ENCODE measurements at places on chromosomes 3 and 15.

DNA sequence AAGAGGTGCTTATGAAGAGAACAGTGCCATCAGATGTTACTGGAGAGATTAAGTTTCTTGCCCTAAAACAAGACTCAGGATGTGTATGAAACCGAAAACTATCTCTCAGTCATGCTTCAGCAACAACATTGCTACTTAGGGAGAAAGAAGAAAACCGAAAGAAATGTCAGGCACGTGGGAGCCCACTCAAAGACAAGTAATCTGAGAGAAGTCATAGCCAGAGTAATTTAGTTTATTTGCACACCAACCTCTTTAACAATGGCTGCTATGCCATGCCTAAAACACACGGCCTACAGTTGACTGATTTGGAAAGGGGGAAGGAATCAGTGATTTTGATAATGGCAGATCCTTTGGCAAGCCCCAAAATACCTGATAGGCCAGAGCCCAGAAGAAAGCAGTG, 162.9 kb downstream of the TIGIT start:
- no peak for DNase-seq

DNA sequence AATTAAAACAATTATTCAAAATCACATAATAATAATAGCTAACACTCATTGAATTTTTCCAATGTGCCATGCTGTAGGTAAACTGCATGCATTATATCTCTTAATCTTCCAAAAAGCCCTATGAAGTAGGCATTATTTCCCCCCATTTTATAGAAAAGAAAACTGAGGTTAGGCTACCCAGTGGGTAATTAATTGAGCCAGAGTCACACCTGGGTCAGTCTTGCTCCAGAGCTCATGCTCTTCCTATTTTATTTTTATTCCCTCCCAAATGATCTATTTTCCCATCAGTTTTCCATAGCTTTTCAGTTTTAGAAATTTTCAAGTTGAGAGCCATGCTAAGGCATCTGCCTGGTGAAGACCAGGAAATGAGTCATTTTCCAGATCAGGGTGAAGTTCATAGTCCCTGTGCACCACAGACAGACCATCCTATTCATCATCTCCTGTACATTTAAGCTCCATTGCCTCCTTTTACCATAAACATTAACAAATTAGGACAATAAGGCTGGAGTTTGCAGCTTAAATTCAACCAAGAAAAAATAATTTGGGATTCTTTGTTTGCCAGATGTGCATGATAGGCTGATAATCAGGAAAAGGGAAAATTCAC, 417.3 kb downstream of the OTOL1 start:
- no peak for DNase-seq

DNA sequence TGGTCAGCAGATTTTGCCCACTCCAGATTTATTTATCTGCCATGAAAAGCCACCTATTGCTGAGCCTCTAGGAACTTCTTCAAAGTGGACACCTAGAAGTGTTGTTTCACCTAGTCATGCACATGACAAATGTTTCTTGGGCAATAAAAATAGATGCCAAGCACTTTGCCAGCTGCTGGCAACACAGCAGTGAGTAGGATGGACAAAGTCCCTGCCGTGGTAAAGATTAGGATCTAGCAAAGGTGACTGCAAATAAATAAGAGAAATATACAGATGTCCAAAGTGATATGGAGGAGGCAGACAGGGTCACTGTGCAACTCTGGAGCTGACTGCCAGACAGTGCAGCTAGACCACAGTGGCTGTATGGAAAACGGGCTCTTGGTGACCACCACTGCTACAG, 137.9 kb downstream of the SUCLG2 start:
- no peak for DNase-seq

DNA sequence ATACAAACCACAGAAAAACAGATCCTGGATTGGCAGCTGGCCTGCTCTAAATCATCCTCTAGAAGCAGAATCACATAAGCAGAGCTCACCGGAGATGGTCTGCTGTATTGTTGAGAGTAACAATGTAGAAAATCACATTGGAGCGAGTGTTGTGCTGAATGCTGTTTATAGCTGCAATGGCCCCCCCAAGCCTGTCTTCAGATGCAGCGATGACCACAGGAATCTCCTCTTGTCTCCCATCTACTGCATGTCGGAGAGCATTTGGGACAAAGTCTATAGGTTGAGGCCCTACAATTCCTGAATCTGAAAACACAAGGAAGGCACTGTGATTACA, 8.0 kb downstream of the GLT8D1 start:
- DNase-seq: no peak

GRCh38 chr3:79012530-79012913, 755.3 kb downstream of the ROBO1 start:
- no peak for DNase-seq

- no peak for DNase-seq
Measured at GRCh38 chr15:63211549-63211948, 22.1 kb downstream of the RAB8B start.

DNA sequence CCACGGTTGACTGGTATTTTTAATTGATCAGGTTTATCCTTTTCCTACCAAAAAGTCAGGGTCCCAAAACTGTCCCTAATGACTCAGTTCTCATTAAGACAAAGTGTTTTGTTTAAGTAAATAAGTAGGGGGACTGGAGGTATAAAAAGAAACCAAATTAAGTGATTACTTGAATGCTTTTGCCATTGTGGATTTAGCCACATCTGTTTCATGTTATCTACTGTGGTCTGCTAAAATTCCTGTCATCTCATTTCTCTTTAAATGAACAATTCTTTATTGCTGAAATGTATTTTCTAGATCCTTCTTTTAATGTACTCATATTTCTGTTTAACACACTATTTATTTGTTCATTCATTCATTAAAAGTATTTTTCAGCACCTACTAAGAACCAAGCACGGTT, 625.9 kb upstream of the ADAMTS9 start:
- DNase-seq: no peak

DNA sequence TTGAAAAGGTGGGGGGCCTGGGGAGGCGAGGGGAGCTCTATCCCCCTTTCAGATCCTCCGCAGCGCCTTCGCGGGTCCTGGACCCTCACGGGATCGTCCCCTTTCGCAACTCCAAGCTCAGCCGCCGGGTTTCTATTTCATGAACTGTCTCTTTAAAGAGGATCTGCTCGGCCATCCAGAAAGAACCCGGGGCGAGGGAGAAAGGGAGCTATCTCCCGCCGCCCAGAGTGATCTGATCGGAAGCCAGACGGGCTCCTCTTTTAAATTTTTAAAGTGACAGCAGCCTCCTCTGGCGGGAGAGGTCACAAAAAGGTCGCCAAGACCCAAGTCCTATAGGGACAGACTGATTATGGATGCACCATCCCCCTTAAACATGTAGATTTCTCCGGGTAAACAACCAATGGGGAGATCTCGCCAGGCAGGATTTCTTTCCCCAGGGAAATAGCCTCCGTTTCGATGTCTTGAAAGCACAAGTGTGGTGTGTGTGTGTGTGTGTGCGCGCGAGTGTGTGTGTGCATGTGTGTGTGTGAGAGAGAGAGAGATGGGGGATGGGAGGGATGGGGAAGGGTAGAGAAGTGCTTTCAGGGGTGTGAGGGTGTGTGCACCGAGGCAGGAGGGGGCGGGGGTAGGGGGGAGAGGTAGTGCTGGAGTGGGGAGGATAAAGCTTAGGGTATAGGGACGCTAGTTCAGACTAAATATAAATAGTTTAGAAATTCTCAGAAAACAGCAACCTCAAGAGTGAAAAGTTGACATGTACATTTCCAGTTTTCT, 516.1 kb downstream of the MECOM start:
- DNase-seq: peak; percentile 14

DNA sequence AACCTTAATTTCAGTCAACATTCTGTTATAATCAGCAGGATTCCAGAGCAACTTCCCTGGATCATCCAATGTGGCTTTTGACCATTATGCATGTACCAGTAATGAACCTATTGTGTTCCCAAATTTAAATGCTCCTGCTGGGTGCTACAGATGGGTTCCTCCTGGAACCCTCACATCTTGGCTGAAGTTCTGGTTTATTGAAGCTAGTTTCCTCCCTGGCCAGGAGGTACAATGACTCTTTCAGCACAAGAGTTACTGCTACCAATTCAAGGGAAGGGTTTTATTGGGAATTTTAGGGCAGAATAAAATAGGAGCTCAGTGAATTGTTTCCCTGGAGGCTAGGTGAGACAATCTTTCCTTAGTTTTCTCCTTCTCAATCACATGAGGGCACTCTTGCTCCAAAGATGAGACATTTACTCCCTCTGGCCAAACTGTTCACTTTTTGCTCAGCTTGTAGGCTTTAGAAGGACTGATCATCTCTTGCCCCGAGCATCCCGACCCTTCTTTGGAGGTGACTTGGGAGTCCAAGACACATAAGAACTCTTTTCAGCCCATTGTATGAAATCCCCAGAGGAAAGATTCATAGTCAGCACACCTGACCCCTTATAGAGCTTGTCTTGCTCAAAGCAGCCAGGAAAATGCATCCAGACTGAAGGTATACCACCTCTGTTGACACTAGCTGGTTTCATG, 8.8 kb upstream of the NPHP3 start:
- peak; percentile 62 for DNase-seq

GRCh38 chr3:44284949-44285348, 43.3 kb downstream of the TOPAZ1 start:
- no peak for DNase-seq

GRCh38 chr3:187107989-187108388, 31.3 kb downstream of the RPL39L start:
- no peak for DNase-seq

DNA sequence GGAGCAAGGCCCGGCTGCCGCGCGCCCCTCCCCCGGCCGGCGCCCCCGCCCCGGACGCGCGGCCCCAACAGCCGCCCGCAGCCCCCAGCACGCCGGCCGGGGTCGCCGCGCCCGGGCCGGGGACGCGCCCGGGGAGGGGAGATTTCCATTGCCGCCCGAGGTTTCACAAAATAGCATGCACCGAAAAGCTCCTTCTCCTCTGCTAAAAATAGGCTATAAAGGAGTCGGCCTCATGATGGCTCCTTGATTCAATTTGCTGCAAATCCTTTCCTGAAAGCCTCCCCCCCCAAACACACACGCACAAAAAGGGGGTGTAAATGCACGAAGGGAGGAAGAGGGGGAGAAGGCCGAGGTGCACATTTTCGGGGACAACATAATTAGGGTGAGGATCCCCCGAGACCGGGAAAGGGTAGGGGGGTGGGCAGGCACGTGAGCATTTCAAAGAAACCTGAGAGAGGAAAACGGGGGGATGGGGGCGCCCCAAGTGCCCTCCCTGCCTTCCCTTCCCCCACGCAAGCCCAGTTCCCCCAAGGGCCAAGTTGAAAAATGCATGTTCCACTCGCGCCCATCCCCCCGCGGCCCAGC, 734 bp downstream of the TBL1XR1 start:
- no peak for DNase-seq

- DNase-seq: no peak
Measured at GRCh38 chr3:20043396-20043795, 3.1 kb downstream of the KAT2B start.

DNA sequence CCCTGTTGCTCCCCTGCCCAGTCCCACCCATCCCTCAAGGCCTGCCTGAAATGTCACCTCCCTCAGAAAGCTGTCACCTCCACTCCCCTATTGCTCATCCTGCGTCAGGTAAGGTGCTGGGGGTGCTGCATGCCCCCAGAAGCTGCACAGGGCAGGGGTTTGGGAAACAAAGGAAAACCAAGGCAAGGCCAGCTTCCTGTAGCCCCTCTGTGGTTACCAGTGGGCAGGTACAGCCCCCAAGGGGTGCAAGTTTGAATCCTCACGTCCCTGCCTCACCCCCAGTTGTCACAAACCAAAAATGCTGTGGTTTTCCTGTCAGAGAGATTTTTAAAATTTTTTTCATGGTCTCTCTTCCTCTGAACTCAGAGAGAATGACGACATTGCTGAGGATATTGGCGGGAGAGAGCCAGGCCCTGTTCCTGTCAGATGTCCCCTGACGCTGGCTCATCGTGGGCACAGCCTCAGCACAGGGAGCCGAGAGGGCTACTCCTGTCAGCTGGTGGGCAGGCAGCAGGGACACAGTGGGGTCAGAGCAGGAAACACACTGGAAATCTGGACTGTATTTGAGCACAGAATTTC, 27.0 kb downstream of the PSTPIP1 start:
- no peak for DNase-seq
